IPS DF 6.9 (cell line): ENCODE measurements at places on chromosomes 4 and X.

- no peak for DNase-seq
Observed at GRCh38 chr4:118947095-118947494, 58.4 kb downstream of the SYNPO2 start.

DNA sequence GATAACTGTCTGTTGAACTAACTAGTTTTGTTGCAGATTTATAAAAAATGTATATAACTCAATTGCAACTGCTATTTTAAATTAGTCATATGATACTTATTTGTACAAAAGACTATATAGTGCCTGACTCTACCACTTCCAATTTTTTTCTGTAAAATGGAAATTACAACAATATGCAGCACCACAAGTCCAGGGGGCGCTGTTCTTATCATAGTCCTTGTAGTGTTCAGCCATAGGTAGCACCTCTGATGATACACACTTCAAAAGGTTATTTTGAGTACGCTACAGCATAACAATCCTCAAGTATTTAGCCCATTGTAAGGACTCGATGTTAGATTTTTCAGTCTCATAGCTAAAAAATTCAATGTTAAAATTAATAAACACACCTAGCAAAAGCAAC lies 174.9 kb downstream of the CORIN start:
- peak; percentile 11 for DNase-seq

- no peak for DNase-seq
Observed at GRCh38 chr4:138076561-138076960, 165.6 kb downstream of the SLC7A11 start.

- DNase-seq, result no peak
Observed at GRCh38 chr4:22650771-22651170, 42.0 kb upstream of the GBA3 start.

DNA sequence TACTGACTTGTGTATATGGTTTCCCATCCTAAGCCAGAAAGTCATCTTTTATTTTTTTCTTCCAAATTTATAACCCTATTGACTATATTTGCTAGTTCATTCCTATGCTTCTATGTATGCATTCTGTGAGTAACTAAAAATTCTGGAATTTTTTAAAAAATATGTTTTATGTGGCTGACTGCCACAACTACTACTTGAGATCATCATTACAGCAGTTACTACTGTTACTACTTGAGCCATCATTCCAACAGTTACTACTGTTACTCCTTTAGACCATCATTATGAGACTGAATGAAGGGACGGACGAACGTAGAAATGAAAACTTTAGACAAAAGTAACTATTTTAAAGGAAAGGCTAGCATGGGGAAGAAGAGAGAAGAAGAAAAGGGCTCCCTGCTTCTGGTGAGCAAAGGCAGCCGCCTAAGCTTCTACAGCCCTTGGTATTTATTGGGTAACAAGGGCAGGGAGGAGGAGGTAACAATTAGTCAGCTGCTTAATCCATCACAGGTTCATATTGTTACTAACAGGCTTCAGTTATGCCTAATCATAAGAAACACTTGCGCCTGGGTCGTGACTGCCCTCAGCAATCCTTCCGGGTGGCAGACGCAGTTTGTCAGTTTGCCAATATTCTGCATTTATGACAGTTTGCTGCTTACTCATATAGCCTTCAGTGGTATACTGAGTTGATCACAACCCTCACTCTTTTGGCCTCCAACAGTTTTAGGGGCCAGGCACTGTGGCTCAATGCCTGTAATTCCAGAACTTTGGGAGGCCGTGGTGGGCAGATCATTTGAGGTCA lies 80.4 kb downstream of the PDLIM5 start:
- DNase-seq, result no peak

DNA sequence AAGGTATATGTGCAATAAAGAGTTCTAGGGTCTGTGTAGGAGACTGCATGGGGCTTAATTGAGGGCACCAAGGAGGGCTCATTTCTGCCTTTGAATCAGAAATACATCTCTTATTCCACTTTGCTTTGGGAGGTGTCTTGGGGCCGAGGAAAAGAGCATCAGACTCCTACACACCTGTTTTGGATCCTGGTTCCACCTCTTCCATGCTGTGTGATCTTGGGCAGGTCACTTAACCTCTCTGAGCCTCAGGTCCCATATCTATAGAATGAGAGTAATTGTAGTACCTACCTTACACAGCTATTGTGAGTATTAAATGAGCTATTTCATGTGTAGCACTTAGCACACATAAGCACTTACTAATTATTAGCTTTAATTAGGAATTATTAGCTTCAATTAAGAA lies 100.6 kb downstream of the RTL5 start:
- DNase-seq, result no peak

- DNase-seq, result no peak
Observed at GRCh38 chr4:172772781-172773180, 395.8 kb upstream of the GALNT7 start.

GRCh38 chr4:172352356-172352755 lies 539.2 kb downstream of the GALNTL6 start:
- DNase-seq, result no peak

GRCh38 chrX:10926891-10927290 lies 184.2 kb upstream of the HCCS start:
- no peak for DNase-seq

GRCh38 chrX:53435997-53436396 lies 1.8 kb upstream of the HSD17B10 start:
- peak; percentile 25 for DNase-seq

GRCh38 chr4:109298279-109299010 lies 4.0 kb downstream of the COL25A1 start:
- no peak for DNase-seq

- no peak for DNase-seq
Observed at GRCh38 chr4:70739496-70740337, 18.0 kb downstream of the RUFY3 start.

DNA sequence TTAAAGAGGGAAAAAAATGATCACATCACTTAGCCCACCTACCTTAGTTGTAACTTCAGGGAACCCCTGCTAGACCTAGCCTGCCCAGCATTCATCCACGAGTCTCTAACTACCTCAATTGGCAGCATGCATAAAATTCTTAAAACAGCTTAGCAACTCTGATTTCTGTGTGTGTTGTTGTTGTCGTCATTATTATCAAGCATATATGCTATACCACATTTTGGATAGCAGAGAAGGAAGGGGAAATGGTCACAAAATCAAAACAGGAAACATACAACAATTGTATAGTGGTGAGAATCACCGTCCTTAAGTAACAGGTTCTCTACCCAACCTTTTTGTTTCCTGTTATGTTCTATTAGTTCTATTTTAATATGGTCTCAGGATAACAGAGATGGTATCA lies 2.7 kb upstream of the ACOT9 start:
- no peak for DNase-seq

DNA sequence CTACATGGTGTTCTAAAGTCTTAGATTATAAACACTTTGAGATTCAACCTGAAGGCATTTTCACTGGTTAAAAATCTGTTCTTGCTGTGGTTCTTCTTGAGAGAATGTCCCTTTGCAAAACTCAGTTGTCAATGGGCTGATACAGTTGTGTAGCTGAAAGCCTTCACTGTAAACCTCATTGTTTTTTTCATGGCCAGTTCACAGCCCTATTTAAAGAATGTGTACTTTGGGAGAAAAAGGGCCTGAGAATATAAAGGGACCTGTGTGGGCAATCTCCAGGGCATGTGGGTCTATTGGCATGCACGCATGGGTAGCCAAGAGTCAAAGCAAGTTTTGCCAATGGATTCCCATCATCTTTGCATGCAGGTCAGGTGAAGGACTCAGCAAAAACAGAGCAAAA lies 7.8 kb upstream of the MAP7D3 start:
- no peak for DNase-seq

DNA sequence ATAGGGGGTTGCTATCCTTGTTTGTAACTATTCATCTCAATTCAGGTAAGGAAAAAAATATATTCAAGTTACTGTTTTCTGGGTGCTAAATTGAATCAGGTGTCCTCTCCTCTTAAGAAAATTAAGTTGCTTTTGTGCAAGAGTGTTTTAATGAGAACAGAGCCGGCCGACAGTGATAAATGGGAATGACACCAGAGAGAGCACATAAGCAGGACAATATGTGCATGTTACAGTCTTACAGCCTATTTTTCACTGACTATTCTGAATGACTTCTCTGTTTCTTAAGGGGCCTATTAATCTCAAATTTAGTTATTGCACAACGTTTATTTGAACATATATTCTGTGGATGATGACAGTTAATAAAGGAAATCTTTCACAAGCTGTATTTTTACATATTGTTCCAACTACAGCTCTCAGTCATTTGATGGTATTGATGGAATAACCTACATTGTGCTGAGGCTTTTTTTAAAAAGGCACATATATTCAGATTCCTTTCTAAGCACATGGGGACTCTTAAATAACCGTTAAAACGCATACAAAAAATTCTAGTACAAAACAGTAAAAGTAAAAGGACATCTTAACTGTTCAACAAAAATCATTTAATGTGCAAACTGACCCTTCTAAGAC lies 68.4 kb downstream of the SLC10A7 start:
- DNase-seq, result no peak

DNA sequence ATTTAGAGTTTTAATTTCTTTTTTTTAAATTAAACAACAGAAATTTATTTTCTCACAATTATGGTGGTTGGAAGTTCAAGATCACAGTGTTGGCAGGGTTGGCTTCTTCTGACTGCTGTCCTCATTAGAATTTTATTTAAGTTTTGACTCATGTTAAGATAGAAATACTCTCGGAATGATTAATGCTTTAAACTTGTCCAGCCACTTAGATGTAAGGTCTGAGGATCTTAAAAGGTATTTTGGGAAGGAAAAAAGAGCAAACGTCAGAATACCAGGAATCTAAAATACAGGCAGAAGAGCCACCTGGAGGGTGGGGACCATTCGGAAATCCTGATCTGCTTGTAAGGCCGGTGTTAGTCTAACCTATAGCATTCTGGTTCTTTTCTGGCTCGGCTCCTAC lies 423.0 kb upstream of the MAGEB2 start:
- DNase-seq, result no peak

- DNase-seq, result no peak
Observed at GRCh38 chrX:22533898-22534297, 261.2 kb downstream of the CBLL2 start.

DNA sequence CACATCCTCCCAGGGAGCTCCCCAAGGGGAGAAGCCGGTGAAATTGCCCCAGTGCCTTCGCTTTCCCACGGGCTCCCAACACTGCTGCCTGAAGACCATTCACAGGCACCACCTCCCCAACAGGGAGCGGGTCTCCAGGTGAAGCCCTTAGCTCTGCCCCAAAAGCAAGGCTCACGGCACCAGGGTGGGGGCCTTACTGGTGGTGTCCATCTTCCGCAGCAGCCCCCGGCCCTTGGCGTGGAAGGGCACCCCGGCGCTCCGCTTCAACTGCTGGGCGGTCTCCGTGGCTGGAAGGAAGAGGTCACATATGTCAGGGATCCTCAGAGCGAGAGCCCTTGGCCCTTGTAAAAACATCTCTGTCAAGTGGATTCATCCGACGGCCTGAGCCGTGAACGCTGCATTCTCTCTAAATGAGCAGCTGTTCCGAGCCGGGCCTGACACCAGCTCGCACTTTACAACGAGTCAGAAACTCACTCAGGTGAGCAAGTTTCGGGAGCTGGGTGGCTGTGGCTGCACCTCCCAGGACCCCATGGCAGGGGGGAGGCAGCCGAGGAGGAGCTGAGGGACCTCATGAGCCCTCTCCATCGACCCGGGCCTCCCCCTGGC lies 20.9 kb downstream of the NELFA start:
- no peak for DNase-seq

DNA sequence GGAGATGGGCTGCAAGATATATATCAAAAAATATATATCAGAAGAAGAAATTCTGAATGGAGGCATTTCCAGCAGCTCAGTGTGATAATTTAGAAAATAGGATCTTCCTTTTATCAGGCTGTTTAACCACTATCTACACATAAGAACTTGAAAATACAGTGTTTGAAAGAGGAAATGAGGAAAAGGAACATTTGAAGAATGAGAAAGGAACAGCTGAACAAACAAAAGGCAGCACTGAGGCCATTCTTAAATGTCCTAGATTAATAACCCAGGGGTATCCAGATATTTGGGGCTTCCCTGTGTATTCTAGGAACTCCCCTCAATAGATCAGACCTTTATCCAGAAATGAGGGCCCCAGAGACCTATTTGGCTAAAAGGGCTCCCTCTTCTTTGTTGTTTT lies 4.1 kb downstream of the SLC39A8 start:
- no peak for DNase-seq

GRCh38 chr4:8218371-8219031 lies 19.4 kb downstream of the SH3TC1 start:
- DNase-seq, result no peak

DNA sequence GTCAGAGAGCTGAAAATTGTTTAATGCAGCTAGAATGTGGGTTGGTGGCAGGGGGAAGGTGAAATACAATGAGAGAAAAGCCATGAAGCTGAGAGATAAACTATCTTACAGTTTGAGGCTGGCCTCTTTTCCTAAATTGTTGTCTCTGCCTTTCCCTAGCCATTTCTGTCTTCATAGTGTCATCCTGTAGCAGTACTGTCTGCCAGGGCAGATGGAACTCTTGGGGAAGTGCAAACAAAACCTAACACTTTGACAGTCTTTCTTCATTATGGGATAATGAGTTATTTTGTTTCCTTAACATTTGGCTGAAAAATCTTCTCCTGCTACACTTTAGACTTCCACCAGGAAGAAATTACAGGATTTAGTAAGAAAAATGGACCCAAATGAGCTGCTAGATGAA lies 197.8 kb upstream of the ARX start:
- DNase-seq, result no peak

DNA sequence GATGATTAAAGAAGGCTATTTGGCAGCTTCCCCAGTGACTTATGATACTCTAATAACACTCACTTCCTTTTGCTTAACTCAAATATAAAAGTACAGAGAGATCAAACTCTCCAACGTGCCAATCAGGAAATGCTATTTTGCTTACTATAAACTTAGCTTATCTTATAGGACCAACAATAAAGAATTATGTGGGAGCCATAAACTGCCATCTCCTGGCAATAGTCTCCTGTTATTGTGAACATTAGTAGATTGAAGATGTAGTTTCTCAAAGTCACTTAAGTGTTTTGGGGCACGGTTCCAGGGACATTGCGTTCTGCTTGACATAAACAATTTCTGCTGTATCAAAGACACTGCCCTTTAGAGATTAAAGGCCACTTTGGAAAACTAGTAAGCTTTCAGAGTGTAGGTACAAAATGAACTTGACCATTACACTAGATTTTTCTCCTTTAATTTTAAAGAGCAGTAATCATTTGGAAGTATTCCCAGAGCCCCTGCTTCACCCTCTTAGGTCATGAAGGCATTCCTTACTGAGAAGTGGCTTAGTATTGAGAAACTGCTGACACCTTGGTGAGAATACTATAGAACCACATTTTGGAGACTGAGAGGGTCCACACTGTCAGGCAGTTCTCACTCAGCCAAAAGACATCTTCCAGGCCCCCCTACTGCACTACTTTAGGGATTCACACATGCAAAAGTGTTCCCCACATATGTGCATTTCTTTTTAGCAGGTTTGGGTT lies 51.9 kb downstream of the MAOA start:
- DNase-seq, result no peak

- no peak for DNase-seq
Observed at GRCh38 chr4:144699565-144699964, 53.6 kb downstream of the HHIP start.

DNA sequence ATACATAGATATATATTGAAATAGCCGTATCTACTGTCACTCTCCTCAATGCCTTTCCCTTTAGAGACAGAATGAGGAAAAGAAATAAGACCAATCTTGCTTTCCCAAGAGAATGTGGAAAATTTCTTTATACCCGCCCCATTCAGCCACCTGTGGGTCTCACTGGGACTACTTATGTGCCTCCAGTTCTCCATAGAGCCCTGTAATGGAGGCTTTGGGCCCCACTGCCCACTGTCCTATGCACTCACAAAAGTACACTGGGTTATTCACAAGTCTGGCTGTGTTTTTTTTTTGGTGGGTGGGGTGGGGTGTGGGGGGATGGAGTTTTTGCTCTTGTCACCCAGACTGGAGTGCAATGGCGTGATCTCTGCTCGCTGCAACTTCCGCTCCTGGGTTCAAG lies 70.4 kb upstream of the ELOVL6 start:
- DNase-seq, result no peak
